ENCODE measurements at places on chromosomes 1 and 21.
A peak's percentile ranks its signal among the peaks of the same experiment; 100 is the strongest.

DNA sequence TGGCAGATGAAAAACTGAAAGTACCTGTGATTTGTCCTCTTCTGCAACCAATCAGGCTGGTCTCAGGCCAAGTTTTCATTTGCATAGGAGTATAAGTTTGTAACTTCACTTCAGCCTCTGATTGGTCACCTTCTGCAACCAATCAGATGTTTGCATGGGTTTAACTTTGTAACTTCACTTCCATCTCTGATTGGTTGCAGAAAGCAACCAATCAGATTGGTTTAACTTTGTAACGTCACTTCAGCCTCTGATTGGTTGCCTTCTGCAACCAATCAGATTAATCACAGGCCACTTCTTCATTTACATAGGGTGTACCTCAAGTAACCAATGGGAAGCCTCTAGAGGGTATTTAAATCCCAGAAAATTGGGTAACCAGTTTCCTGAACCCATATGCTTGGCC lies 18.9 kb upstream of the TUT4 start:
- DNase-seq, result no peak

GRCh38 chr1:171794085-171794484 lies 12.6 kb downstream of the METTL13 start:
- peak; percentile 93 for DNase-seq

DNA sequence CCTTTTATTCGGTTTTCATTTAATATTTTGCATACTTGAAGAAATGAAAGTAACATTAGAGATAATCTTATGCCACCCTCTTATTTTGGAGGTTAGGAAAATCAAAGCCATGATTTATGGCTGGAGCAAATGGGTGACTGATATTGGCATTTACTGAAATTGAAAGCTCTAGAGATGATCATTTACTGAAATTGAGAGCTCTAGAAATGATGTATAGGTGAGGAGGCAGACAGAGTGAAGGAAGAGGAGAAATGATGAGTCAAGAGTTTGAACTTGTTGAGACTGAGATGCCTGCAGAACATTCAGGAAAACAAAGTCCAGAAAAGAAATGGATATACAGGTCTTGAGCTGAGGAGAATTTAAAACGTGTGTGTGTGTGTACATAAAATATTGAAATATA lies 217.6 kb downstream of the LTN1 start:
- DNase-seq, result no peak

DNA sequence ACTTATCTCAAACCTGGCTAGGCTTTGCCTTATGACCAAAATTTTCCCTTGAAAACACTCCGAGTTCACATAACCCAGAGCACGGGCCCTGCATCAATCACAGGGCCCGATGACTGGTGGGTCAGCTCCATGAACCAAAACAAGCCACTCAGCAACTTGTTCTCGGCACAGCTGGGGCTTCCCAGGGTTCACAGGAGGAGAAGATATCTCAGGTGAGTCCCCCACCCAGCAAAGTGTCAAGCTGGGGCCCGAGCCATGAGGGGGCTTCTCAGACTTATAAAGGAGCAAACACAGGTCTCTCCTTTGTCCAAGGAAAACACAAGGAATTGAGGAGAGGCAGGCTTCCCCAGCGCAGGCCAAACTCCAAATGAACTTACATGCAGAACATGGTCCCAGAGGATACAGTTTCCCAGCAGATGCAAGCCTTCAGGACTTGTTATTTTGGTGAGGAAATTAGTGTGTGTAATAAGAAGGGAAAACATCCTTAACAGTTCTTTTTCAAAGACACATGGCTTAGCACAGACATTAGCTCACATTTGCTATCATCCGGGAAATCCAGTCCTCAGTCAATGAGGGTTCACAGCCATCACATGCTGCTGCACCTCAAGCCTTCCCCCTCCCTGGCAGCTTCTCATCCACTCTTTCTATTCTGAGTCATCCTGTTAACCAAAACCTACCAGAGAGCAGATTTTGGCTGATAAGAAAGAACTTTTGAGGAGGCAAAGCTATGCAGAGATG lies 98.1 kb upstream of the NFIA start:
- peak; percentile 47 for DNase-seq

GRCh38 chr1:15412175-15412800 lies 2.6 kb downstream of the EFHD2 start:
- peak; percentile 68 for DNase-seq

- DNase-seq, result no peak
Observed at GRCh38 chr1:235107368-235108184, 21.1 kb downstream of the TOMM20 start.

GRCh38 chr1:30837653-30838052 lies 70.9 kb downstream of the SDC3 start:
- DNase-seq, result no peak

- no peak for DNase-seq
Observed at GRCh38 chr21:44820851-44821250, 3.0 kb upstream of the SUMO3 start.

GRCh38 chr1:108854221-108855019 lies 2.5 kb downstream of the AKNAD1 start:
- DNase-seq, result no peak

- no peak for DNase-seq
Observed at GRCh38 chr1:43177691-43178090, 5.6 kb downstream of the CFAP57 start.

- DNase-seq, result peak; percentile 89
Observed at GRCh38 chr1:18091660-18092446, 15.7 kb upstream of the IGSF21 start.

DNA sequence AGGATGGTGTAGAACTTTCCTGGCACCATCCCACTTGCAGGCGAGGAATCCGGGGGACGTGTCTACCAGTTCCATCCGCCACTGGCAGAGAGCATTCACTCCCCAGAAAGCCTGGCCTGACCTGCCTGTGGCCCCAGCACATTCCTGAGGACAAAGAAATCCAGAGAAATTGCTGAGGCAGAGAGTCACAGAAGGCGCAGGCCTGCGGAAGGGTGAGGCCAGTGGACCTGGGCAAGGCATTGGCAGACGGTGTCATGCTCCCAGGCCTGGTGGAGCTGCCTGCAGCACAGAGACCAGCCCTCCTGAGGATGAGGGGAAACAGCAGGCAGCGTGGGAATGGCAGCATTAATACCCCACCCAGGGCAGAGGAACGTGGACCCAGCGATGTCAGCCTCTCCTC lies 81.2 kb upstream of the F3 start:
- peak; percentile 86 for DNase-seq

- DNase-seq, result no peak
Observed at GRCh38 chr1:7641587-7642417, 129.3 kb upstream of the VAMP3 start.

DNA sequence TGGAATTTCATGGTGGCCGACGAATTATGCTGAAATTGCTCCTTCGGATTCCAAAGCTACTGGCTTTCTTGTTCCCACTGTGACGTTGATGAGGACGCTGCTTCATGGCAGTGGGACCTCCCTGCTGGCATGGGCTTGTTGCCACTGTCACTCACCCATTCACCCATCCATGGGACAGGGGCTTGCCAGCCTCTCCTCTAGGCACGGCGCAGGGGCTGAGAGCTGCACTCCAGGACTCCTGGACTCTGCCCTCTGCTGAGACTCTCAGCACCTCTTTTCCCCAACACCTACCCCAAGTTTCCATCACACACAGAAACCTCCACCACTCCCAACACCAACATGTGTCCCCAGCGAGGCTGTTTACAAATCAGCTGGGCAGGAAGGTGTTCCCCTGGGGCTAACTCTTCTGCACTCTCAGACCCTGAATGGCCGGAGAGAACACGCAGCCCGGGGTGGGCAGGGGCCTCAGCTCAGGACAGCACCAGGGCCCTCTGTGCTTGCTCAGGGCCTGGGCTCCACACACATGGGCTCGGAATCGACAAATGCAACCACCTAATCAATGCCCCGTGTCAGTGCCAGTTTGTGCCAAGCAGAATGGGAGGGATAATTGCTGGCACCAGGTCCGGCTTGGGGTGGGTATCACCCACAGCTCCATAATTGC lies 3.1 kb downstream of the ITGB2 start:
- DNase-seq, result no peak

GRCh38 chr1:152459596-152460528 lies 45.8 kb upstream of the CRNN start:
- DNase-seq, result peak; percentile 81

DNA sequence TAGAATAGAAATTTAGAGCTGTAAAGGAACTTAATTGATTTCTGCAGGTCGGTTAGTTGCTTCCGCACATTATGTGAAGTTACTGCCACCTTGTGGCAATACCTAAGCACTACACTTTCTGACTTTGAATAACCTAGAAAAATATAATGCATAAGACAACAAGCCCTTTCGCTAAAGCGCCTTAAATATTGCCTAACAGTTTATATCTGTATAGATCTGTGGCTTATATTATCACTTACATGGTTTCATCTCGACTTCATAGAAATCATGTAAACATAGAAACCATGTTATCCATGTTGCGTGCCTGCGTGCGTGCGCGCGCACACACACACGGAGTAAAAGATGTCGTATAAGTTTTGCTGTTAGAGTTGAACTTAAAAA lies 10.9 kb upstream of the IFI16 start:
- DNase-seq, result peak; percentile 52

Measured in Daoy (cell line).